Activated naive CD8-positive, alpha-beta T cell treated with anti-CD3 and anti-CD28 coated beads for 36 hours (primary cell): ENCODE measurements at places on chromosomes 5 and 9. TPM values are rescaled to one million over a fixed set of nuclear protein-coding genes. Genes with fewer than 3 reads are reported as not detected.

GDNF gene
- not detected for total RNA-seq

RNF130 gene
- 10.8 TPM for total RNA-seq

INSL4 gene
- not detected for total RNA-seq

BTNL8 gene
- total RNA-seq: 0.12 TPM

GRCh38 chr5:154403776-154404387, 41.9 kb upstream of the SAP30L start:
- DNase-seq: no peak

GRCh38 chr5:32831624-32832023, 120.5 kb downstream of the NPR3 start:
- no peak for DNase-seq

- no peak for DNase-seq
These were observed 50.4 kb upstream of the IRX2 start for GRCh38 chr5:2801577-2802525.

DNA sequence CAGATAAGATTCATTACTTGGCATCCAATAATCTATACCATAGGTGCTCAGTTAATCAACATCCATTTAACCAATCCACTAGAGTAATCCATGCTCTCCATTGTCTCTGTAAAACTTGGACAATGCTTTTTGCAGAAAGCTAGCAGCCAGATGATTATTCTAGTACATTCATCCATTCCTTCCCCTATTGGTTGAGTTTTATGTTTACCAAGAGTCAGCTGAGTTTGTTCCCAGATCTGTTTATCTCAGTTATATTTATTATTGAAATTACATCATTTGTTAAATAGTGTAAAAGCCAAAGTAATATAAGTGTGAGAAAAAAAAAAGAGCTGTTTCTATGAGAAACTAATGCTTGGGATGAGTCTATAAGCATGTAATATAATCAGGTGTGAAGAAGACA, 63.3 kb upstream of the TMC1 start:
- no peak for DNase-seq

- DNase-seq: no peak
These were observed 19.1 kb downstream of the GFI1B start for GRCh38 chr9:132997591-132997990.

- DNase-seq: no peak
These were observed 66.6 kb downstream of the NPR3 start for GRCh38 chr5:32777733-32778132.

DNA sequence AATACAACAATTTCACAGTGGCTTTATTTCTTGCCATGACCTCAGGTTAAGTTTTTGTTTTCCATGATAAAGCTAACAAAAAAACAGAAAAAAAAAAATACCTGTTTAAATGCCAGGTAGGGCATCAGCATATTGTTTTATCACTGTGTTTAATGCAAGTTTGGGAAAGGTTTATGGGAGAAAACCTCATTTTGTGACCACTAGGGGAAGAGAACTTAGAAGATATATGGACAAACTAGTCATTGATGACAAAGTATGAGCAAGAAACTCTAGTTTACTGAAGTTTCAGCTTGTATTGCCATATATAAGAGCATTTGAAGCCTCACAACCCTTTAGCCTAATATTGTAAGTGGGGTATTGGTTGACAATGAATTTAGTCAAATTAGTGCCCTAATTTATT, 1431.4 kb upstream of the CDH18 start:
- no peak for DNase-seq
